ENCODE measurements at places on chromosomes 11 and 22.

- DNase-seq: no peak
These were observed 46.0 kb downstream of the LRP5 start for GRCh38 chr11:68358416-68358815.

- no peak for DNase-seq
These were observed 195.7 kb downstream of the TBC1D22A start for GRCh38 chr22:46958191-46958590.

DNA sequence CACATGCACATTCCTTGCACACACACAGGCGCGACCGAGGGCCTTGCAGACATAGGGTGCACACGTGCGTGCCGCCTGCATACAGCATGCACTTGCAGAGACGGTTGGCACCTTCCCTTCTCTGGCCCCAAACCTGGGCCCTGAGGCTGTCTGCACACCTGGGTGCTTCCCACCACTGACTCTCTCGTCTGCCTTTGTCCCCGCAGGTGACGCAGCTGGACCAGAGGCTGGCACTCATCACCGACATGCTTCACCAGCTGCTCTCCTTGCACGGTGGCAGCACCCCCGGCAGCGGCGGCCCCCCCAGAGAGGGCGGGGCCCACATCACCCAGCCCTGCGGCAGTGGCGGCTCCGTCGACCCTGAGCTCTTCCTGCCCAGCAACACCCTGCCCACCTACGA, 38.0 kb downstream of the CDKN1C start:
- DNase-seq: no peak

DNA sequence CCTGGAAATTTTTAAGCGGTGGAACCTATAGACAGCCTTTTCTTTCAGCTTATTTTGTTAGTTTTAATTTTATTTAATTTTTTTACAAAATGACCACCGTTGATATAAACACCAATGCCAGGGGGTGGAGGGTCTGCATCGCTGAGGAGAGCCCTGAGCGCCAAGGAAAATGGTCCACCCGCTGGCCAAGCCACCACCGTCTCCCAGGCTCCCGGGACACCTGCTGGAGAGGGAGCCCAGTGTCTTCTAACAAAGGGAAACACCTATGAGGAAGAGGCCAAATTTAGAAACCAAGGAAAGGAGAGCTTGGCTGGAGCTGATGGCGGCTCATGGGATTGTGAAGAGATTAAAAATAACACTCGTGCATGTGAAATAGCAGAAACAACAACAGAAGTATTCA, 288 bp upstream of the KRTAP5-8 start:
- DNase-seq: no peak

GRCh38 chr11:134815404-134815803, 403.4 kb upstream of the B3GAT1 start:
- DNase-seq: no peak

DNA sequence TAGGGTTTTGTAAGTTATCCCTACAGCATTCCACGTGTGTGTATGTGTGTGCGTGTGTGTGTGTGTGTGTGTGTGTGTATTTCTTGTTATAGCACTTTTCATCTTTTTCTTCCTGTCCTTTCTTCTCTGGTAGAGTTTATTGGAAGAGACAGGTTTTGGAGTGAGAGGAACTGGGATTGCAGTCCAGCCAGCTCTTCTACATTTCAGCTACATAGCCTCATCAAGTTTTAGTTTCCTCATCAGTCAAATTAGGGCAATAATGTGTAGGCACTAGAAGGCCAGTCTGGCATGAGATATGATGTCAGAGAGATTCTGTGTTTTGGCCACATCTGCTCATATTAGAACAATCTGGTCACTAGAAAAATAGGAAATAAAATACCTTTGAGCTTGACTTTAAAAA, 1283.5 kb upstream of the TENM4 start:
- no peak for DNase-seq

- DNase-seq: no peak
These were observed 25.7 kb upstream of the CHKA start for GRCh38 chr11:68146704-68147474.

DNA sequence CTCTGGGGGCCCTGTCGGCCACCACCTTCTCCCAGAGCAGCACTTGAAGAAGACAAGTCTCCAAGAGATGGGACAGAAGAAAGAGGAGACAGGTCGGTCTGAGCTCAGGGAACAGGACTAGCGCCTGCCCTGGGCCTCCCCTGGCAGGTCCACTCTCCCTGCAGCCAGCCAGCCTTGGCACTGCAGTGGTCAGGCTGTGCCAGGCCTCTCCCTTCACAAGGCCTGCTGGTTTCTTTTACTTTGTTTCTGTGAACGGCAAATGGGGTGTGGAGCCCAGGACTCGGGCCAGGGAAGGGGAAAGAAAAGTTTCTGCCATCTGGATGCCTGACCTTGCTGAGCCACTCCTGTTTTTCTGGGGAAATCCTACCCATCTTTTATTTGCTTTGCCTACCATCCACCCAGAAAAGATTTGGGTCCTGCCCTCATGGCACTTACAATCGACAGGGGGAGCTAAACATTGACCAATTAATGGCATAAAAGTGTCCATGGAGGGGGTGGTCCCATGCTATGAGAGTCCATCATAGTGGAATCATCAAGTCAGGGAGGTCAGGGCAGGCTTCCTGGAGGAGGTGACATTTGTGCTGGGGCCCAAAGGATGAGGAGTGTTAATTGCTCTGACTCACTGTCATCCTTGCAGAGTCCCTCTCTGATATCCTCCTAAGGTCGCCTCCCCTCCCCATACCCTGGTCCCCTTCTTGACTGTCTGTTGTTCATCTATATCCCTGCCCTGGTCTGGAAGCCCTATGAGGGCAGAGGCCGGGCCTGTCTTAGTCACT, 65.2 kb downstream of the NFAM1 start:
- DNase-seq: no peak

- DNase-seq: peak; percentile 13
These were observed 1.2 kb upstream of the FCHSD2 start for GRCh38 chr11:73143126-73143838.

GRCh38 chr22:49212002-49212401, 615.7 kb downstream of the BRD1 start:
- no peak for DNase-seq

Data from CD8-positive, alpha-beta T cell (primary cell).